ENCODE measurements at places on chromosomes 4 and X.

GRCh38 chr4:38803833-38804653 lies 548 bp downstream of the TLR1 start:
- no peak for DNase-seq

GRCh38 chr4:128358231-128358912 lies 70.8 kb upstream of the PGRMC2 start:
- no peak for DNase-seq

DNA sequence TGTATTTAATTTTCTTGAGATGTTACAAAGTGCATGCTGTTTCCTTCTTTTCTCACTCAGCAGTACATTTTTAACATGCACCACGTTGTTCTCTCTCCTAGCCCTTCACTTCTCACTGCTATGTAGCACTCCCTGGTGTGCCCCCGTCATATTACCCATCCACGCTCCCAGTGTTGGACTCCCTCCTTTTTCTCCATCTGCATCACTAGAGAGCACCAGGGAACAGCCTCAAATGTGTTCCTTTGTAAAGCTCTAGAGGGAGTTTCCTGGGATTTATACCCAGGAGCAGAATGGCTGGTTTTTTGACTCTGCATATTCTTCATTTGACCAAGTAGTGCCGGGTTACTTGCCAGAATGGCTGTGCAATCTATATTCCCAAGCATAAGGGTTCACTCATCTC lies 240.3 kb upstream of the ANXA3 start:
- no peak for DNase-seq

GRCh38 chr4:66911880-66912279 lies 633.4 kb downstream of the CENPC start:
- DNase-seq = no peak

DNA sequence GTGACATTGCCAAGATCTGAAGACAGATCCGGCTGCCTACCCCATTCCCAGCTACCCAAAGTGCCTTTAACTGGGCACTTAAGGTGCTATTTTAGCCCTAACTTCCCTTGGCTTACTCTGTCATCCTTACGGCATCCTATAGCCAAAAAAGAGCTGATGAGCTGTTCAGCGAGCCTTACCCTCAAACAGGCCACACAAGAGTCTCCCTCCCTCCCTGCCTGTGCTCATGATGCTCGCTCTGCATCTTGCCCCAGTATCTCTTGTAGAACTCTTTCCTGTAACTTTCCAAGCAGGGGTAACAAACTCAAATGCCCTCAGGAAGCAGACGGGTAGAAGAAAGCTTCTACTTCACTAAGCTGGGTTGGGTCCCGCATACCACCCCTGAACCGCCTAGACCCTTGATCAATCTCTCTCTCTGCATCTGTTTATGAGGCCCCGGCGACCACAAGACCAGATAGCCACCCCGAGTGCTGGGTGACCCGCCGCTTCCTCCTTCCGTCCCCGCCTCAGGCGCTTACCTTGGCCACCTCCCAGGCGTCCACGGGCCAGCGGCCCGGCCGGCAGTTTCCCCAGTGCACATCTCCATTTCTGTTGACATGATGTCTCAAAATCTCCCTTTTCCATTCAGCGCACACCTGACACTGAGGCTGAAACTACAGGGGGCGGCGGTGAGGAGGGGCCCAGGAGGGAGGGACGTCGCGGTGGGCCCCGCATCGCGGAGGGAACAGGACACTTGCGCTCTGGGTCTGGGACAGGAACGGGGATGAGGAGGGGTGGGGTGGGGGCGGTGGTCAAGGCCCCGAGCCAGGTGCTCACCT lies 663 bp downstream of the CXorf38 start:
- no peak for DNase-seq

DNA sequence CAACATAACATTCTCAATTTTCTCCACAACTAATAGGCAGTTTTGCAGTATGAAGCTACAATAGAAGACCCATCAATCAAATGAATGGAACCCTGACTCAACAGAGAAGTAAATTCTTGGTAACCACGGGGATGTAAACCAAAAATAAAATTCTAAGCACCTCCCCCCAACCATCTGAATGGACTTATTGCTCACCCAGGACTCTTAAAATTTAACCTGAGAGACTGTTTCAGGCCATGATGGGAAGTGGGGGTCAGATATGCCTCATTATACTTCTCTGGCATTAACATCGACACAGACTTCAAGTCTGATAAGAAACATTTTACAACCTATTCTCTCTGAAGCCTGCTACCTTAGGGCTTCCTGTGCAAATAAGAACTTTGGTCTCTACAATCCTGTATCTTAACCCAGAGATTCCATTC lies 620.9 kb downstream of the TLL1 start:
- DNase-seq = no peak

GRCh38 chr4:849478-850175 lies 23.7 kb upstream of the CPLX1 start:
- no peak for DNase-seq

- DNase-seq = no peak
Observed at GRCh38 chrX:36849407-36849806, 158.8 kb upstream of the FAM47C start.

DNA sequence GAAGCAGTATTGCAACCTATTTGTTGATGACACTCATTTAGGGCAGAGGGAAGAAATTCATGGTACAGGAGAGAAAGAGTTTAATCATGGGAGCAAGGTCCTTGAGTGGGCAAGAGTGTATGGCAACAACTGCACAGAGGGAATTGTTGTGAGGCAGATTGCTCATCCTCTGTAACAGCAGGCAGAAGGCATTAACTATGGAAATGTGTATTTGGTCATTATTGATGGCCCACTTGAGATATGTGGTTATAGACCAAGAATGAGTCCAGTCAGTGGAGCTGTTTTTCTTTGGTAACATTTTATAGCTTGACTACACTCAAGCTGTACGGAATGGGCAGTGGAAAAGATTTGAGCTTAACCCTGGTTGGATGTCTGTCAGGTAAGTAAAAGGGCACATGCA lies 15.9 kb downstream of the PLRG1 start:
- DNase-seq = no peak

DNA sequence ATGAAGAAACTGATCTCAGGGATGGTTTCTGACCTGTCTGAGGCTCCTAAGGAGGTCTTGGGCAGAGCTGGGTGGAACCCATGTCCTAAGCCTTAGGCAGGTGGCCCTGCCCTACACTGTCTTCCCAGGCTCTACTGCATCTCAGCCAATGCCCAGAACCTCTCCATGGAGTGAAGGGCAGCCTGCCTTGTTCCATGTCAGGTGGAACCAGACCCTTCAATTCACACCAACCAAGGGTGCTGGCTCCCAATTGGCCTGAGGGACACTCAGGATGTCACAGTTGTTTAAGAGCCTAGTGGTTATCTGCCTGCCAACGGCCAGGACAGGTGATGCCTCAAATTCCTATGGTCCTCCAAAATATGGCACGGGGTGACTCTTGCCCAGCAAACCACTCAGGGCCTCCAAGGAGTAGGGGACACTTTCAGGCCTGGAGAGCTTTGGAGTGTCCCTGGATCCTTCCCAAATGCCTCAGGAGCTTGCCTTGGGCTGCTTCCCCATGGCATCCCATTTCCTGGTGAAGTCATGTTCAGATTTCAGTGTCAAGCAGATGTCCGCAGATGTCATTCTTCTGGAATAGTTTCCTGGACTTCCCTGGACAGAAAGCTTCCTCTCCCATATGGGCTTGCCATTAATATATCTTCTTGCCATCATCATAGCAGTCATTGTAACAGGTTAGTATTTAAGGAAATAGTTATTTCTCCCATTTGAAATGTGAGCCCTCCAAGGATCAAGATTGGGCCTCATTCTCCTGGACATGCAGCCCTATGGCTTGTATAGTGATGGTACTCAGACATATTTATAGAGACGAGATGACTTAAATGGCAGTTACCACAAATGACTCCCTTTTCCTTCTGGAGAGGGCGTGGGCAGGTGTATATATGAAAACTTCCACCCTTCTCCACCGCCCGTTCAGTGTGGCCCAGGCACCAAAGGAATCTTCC lies 67.1 kb downstream of the MED28 start:
- DNase-seq = no peak

GRCh38 chr4:166174717-166175490 lies 301.9 kb downstream of the TLL1 start:
- DNase-seq = no peak

DNA sequence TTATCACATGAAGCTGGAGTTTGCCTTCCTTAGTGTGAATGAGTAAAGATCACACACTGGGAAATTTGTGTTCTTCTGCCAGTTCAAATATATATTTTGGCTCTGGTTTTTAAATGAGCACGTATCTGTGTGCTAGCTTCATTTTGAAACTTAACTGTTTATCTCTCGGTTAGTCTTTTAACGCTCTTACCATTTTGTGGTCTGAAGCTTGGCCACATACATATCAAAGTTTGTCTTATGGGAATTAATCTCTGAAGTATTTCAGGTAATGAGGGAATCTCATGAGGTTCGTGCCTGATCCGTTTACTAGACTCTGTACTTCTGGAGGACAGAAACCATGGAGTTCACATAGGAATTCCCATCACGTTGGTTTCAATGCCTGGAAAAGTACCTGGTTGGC lies 13.8 kb downstream of the ATP10D start:
- no peak for DNase-seq

Data from anterior cingulate cortex (tissue), 58 donors.